DMS79 (cell line): ENCODE measurements at places on chromosomes 12 and 14.

- DNase-seq: no peak
Measured at GRCh38 chr12:50022903-50023302, 2.4 kb downstream of the RACGAP1 start.

DNA sequence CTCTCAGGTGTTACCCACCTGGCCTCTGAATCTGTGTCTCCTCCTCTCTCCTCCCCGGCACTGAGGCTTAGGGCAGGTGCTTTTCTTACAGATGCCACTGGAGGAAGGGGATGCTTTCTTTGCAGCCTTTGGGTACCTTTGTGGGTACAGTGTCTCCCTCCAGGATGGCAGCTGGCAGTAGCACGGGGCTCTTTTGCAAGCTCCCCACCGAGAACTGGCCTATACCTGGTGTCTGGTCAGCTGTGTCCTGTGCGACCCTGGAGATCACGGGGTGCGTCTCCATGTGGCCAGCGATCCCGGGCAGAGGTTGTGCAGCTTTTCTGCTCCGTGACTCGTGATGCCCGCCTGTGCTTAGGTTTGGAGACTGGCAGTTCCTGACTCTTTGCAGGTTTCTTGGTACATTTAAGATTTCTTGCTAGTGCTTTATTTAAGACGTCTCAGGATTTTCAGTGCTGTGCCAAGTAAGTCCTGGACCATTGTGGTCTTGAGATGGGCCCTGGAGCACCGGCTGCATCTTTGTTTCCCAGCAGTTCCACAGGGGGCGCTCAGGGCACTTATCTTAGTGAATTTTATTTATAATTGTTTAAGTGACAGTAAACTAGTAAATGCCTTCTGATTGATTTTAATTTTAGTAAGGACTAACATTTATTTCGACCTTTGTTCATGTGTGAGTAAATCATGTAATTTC lies 68.9 kb downstream of the DDX51 start:
- DNase-seq: no peak

GRCh38 chr12:55938826-55939501 lies 8.0 kb downstream of the DGKA start:
- DNase-seq: no peak

- no peak for DNase-seq
Measured at GRCh38 chr12:76548222-76548837, 11.2 kb downstream of the OSBPL8 start.

- DNase-seq: no peak
Measured at GRCh38 chr14:70788898-70789297, 20.4 kb downstream of the MAP3K9 start.

DNA sequence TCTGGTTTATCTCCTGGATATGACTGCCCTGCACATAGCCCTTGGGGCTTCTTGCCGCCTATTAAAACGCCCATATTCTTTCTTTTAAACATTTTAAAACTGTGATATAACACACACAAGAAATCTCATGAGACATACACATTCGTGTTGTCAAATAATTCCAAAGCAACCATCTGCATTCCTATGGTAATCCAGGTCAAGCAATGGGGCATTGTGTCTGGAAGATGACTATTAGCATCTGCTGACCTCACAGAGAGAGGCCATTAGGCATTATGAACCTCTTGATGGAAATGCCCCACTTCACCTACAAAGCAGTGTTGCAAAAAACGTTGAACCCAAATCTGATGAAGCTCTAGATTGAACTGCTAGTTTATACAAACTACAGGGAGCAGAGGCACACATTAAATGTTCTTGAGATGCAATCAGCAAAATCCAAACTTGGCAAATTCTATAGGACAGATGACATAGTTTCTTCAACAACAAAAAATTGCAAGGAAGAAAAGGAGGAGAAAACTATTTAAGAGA lies 513.8 kb upstream of the CCDC196 start:
- no peak for DNase-seq
